Keratinocyte (primary cell): ENCODE measurements at places on chromosomes 6 and 20.

DNA sequence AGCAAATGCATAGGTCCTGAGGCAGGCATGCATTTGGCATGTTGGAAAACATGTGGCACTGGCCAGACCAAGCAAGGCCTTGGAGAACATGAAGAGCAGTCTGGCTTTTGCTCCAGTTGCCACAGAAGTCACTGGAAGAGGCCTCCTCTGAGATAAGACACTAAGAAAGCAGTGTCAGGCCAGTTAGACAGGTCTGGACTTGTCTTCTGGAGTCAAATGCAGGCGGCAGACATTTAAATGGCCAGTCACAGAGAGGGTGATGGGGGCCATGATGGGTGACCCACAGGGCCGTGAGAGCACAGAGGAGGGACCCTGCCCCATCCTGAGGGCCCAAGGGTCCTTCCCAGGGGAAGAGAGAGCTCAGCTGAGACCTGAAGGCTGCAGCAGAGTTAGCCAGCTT is 26.7 kb upstream of the ADA start:
- no peak for DNase-seq

DNA sequence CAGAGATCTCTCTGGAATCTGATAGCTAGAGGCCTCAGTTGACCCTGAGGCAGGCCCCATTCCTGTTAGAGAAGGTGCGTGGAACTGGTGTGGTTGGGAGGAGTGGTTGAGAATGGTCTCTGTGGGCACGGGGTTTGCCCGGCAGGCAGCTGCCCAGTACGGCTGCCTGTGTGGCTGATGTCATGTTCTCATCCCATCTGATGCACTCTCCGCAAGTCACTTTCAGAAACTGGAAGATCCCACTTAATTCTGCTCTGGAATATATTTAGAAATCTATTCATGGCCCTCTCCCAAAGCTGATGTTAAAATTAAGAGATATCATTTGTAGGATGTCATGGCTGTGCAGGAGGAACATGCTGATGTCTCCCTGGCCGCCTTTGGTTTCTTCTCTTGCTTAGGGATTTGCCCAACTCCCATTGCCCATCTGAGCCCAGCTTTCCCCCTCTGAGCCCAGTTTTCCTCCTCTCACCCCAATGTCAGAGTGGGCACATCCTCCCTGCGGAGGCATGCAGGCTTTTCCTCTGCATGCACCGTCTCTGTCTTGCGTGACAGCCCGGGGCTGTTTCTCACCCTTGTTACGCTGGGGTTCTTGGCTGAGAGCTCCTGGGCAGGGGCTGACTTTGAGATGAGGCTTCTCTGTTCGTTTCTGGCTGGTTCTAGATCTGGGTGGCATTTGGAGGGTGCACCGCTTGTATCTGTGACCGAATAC is 21.0 kb downstream of the PHACTR3 start:
- DNase-seq, result no peak

GRCh38 chr6:40958738-40959137 is 80.3 kb downstream of the UNC5CL start:
- DNase-seq, result no peak

DNA sequence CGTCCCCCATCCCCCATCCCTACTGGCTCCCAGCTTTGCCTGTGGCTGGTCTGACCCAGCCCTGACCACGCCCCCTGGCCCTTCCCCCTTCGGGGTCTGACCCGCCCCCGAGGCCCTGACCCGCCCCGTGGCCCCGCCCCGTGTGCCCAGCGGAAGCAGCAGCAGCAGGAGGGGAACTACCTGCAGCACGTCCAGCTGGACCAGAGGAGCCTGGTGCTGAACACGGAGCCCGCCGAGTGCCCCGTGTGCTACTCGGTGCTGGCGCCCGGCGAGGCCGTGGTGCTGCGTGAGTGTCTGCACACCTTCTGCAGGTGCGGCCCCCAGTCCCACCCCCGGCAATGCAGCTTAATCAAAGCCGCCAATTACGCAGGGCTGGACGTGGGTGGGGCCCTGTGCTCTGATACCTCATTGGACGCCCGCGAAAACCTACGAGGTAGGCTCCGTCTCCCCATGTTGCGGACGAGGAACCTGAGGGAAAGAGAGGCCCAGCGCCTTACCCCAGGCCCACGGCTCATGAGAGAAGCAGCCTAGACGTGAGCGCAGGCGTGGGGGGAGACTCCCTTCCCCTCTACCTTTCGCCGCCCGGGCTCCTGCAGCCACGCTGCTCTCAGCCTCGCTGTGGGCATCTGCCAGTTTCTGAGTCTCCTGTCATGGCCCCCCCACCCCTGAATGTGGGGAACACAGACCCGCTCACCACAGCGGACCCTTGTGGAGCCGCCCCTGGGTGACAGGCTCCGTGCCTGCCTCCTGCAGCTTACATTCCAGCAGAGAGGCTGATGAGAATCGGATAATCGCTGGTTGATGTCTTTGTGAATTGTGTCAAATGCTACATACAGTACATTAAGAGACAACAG is 12.8 kb downstream of the RBCK1 start:
- no peak for DNase-seq

DNA sequence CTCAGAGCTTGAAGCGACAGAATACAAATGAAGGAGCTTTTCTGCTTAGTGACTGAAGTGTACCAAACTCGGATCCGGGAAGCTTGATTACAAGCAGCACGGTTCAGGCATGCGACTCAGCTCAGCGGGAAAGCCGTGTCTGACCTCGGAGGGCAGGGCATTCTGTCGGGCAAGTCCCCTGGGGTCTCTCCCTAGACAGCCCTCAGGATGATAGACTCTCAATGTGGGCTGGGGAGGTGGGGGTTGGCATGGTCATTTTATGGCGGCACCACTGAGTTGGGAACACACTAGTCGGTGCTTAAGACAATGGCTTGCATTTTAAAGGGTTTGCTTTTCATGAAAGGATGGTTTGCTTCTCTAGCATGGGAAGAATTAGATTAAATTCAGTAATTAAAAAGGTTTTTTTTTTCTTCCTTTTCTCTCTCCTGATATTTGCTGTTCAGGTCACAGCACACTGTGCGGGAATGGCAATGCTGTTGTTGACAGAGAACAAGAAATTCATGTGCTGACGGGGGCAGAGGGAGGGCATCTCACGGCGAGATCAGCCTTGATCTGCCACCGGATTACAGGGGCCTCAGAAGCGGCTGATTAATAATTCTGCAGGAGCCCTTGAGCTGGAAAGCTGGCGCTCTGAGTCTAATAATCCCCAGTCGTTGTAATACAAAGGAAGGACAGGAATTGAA is 80.7 kb upstream of the TRAF3IP2 start:
- no peak for DNase-seq

DNA sequence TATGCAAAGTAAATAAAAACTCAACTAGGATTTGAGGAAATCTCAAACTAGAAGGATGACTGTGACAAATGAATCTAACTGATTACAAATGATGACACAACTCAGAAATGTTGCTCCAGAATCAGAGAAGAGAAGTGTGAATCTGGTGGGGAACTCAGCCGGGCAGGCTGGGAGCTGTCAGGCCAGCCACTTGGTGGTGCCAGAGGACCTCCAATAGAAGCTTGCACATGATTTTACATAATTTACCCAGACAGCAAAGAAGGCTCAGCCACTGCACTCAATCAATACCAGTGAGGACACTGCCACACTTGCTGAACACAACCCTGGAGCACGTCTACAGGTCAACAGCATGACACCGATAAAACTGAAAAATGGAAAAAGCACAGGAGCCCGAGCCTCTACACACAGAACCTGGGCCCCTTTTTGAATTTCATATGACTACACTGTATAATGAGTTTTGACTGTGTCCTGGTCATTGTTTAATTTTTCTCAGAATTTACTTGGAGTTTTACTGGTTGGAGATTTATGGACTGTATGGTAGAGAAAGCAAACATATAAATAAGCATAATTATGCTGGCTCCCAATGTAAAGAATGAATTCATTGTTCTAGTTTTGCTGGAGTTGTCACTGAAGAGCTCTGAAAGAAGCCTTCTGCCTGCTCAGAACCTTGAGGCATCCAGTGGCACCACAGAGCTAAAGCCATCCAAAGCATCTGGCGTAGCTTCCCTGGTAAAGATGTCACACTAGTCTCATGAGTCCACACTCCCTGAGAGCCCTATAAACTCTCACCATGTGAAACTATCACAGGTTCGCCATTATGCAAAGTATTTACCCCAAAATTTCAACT is 296.5 kb downstream of the THBS2 start:
- DNase-seq, result peak; percentile 21

- DNase-seq, result no peak
These were observed 396.1 kb upstream of the SULF2 start for GRCh38 chr20:48181261-48181935.

GRCh38 chr6:139577124-139577762 is 202.8 kb upstream of the CITED2 start:
- no peak for DNase-seq

- no peak for DNase-seq
These were observed 245.3 kb downstream of the DLL1 start for GRCh38 chr6:170045563-170045960.

- no peak for DNase-seq
These were observed 2.2 kb upstream of the GINM1 start for GRCh38 chr6:149563928-149564325.

- no peak for DNase-seq
These were observed 123.9 kb upstream of the SASH1 start for GRCh38 chr6:148218542-148219258.

GRCh38 chr6:144641286-144641685 is 356.2 kb downstream of the UTRN start:
- no peak for DNase-seq

GRCh38 chr6:17156112-17156921 is 54.5 kb downstream of the STMND1 start:
- DNase-seq, result peak; percentile 44

- DNase-seq, result no peak
These were observed 38.9 kb upstream of the FOXC1 start for GRCh38 chr6:1570848-1571247.

DNA sequence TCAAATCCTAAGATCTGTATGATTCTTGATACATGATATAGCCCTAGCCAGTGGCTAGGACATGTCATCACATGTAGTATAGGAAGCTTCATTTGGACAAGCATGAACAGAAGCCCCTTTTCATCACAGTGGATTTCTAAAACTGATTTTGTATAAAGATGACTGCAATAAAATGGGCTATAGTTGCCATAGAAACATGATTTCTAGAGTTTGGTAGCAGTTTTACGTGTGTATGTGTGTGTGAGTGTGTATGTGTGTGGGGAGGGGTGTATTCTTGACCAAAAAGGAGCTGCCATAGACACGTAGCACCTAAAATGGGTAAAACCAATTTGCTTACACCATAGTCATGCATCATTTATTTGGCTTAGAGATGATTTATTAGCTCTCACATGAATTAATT is 200.5 kb upstream of the CNR1 start:
- no peak for DNase-seq

DNA sequence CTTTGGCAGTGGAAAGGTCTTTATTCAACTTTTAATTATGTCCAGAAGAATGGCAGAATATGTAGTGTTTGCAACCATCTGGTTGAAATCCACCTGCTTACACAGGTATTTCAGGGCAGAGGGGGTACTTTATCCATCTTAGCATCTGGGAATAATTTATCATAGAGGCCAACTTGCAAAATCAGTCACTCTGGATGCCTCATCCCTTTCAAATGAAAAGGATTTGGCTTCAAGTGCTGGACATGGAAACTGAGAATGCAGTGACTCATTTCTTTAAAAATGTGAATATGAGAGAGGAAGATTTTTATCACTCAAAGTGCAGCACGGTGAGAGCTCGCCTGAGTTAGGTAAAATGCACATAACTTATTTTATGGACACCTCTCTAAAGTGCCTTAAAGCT is 758.3 kb downstream of the KIF16B start:
- DNase-seq, result no peak

DNA sequence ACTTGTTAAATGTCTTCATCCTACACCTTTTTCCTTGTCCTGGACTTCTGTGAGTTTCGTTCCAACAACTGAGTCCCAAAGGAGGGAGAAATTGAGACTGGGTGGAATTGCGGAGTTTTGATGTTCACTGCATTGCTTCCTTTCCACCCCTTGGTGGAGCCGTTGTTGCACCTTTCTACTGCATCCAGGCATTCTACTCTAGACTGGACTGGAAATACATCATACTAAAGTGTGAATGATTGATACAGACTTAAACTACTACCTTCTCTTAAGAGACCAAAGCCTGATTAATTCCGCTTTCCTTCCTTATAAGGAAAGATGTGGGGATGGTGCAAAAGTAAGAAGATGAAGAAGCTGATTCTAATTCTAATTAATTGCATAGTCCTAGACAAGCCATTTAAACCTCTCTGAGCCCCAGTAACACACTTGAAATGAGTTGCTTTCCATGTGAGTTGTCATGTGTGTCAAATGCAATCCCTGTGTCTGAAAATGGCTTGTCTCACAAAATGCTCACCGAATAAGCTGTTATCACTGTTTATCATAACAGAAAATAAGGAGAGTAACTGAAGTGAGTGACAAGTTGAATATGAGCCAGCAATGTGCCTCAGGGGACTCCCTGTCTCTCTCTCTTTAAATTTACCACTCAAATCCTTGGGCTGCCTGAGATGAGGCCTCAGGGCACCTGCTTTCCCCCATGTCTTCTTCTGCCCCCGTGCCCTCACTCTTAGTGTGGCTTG is 338.3 kb upstream of the CHD6 start:
- DNase-seq, result no peak

GRCh38 chr6:70282919-70283461 is 19.9 kb downstream of the COL9A1 start:
- DNase-seq, result no peak

DNA sequence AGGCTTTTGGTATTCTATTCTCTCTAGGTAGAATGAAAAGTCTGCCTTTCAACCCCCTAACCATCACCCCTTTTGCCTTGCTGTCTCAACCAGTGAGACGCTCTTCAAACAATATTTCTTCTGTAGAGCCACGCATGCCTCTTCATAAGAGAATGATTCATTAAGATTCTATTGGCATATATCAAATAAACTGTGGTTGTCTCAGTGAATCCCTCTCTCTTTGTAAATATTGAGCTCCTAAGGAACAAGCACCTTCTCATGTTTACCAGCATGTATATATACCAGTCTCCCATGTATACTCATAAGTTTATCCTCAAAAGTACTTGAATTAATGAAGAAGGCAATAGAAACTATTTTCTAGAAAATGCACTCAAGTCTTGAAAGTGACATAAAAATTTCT is 90.6 kb downstream of the HAO1 start:
- no peak for DNase-seq

DNA sequence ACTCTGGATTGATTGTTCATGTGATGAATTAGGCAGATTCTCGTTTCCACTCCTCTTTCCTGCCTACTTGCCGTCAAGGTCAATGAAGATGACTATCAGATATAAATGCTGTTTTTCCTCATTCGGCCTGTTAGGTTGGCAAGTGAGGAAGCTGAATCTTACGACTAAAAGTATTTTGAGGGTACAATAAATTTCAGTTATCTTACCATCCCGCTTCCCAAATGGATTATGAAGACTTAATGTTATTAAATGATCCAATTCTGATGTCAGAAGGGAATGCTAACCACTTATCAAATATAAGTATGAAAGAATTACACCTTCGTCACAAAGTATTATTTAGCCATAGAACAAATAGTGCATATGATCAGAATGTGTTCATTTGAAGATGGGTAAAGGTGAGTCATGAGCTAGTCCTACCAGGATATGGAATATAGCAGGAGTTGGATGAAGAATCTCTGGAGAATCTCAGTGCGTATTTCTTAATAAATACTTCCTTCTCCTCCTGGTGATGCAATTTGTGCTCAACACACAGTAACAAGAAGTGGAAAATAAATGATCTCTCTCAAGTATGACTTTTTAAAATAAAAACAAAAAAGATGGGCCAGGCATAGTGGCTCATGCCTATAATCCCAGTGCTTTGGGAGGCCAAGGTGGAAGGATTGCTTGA is 4.6 kb downstream of the GPLD1 start:
- DNase-seq, result no peak
